Skin of body (tissue), 3 donors: ENCODE measurements at places on chromosomes 2 and 18. TPM values are rescaled to one million over a fixed set of nuclear protein-coding genes. Genes with fewer than 3 reads are reported as not detected.

The PAIP2B gene
- total RNA-seq: 14.3 TPM

- no peak for DNase-seq
These were observed 94.3 kb downstream of the DGKD start for GRCh38 chr2:233448575-233448974.

The ZNG1B gene
- total RNA-seq: 33.0 TPM

- no peak for DNase-seq
These were observed 37.5 kb upstream of the SCN9A start for GRCh38 chr2:166413255-166413654.

DNA sequence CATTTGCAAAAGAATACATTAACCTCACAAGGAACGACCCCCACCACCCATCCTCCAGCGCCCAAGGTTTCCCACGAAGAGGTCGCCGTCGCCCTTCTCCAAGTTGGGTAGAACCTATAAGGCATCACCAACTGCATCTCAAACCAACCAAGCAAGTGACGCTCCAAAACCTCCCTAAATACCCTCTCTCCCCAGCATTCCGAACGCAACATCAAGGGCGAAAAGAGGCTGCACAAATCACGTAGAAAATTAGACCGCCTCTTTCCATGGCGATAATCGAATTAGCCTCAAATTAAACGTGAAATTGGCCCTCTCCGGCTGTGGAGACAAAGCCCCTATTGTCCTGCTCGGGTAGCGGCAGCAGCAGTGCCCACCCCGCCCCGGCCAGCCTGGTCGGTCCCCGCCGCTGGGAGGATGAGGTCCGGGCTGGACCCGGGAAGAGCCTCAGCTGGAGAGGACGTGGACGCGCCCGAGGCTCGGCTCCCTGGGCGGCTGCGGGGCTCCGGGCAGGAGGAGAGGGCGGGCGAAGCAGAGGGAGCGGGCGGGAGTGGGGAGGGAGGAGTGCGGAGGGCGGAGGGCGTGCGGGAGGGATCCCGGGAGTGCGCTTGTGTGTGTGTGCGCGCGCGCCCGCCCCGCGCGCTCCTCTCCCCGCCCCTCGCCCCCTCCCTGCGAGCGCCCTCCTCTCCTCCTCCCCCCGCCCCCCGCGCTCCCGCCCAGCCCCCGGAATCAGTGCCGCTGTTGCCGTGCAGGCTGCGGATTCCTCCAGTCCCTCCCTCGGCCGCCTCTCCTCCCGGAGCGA lies at the start of gene SPTBN1:
TSS of gene SPTBN1 (plus strand) at position 765 of the 799 bp plus-strand sequence. CDS start 70,092 bp downstream, outside the sequence.
- DNase-seq: peak; percentile 91

DNA sequence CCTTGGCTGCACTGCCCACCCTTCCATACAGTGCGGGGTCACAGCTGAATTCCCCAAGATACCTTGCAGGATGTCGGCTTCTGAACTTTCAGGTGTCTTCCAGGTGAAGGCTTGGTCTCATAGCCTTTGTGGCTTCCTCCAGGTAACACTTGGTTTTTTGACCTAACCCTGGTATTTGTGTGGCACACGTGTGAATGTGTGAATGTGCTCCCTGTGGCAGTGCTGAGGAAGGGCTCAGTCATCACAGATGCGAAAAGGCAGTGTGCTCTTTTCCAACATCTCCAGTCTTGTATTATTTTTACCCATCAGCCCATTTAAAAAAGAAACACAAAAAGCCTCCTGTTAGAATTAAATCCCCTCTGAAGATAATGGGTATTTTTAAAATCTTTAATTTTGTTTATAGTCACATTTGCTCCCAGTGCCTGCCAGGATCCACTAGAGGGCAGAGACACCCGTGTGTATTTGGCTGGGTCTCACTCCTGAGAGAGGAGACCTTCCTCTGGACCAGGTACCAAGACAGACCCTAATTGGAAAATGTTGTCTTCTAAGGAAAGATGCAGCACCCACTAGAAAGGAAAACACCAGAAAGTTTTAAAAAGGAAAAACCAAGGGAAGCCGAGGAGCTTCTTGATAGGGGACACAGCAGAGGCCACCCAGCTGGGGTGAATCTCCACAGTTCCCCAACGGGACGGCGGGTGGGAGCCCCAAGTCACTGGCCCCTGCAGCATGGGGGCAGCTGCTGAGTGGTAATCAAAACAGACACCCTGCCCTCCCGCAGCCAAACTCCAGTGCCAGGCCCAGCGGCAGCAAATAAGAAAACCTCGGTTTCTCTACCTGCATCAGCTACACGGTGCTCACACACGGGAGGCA lies 27.7 kb downstream of the FAM110C start:
- DNase-seq: no peak

The ASPRV1 gene
- 39.5 TPM for total RNA-seq

The FER1L5 gene
- total RNA-seq: 0.10 TPM

The PDCD1 gene
- total RNA-seq: 0.10 TPM

- DNase-seq: no peak
These were observed 373.8 kb downstream of the EPHA4 start for GRCh38 chr2:221198309-221198708.

The NR4A2 gene
- total RNA-seq: 5.9 TPM

- no peak for DNase-seq
These were observed 67.9 kb upstream of the SLC25A52 start for GRCh38 chr18:31828613-31829012.

DNA sequence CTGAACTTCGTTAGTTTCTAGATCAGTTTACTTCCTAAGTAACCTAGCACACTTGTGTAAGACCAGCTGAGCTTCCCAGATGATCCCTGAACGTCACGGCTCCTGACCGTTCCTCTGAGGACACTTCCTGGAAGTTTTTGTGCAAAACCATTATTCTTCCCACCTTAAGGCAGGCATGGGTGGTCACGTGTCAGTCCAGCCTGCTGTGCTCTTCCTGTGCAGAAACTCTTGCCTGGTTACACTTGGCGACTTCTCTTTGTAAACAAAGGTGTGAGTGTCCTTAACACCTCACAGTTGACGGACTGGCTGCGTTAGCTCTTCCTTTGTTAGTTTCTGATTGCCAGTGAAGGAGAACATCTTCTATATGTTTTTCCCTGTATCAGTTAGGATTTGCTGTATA lies 118.3 kb downstream of the SH3RF3 start:
- no peak for DNase-seq

DNA sequence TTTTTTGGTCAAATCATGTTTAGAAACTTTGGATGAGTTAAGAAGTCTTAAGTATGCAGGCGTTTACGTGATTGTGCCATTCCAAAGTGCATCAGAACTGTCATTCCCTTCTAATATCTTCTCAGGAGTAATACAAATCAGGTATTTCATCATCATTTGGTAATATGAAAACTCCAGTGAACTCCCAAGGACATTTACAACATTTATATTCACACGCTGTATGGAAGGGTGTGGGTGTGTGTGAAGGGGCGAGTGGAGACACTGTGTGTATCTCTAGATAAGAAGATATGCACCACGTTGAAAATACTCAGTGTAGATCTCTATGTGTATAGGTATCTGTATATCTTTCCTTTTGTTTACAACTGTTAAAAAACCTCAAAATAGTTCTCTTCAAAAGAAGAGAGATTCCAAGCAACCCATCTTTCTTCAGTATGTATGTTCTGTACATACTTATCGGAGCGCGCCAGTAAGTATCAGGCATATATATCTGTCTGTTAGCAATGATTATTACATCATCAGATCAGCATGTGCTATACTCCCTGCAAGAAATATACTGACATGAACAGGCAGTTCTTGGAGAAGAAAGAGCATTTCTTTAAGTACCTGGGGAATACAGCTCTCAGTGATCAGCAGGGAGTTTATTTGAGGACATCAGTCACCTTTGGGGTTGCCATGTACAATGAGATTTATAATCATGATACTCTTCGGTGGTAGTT lies 29.3 kb downstream of the COX7A2L start:
- DNase-seq: no peak

The RNPEPL1 gene
- total RNA-seq: 12.0 TPM

The TCF23 gene
- total RNA-seq: 0.20 TPM

- DNase-seq: no peak
These were observed 24.2 kb downstream of the CTIF start for GRCh38 chr18:48563027-48563426.

- DNase-seq: no peak
These were observed 203.0 kb downstream of the PARD3B start for GRCh38 chr2:204748286-204748685.

DNA sequence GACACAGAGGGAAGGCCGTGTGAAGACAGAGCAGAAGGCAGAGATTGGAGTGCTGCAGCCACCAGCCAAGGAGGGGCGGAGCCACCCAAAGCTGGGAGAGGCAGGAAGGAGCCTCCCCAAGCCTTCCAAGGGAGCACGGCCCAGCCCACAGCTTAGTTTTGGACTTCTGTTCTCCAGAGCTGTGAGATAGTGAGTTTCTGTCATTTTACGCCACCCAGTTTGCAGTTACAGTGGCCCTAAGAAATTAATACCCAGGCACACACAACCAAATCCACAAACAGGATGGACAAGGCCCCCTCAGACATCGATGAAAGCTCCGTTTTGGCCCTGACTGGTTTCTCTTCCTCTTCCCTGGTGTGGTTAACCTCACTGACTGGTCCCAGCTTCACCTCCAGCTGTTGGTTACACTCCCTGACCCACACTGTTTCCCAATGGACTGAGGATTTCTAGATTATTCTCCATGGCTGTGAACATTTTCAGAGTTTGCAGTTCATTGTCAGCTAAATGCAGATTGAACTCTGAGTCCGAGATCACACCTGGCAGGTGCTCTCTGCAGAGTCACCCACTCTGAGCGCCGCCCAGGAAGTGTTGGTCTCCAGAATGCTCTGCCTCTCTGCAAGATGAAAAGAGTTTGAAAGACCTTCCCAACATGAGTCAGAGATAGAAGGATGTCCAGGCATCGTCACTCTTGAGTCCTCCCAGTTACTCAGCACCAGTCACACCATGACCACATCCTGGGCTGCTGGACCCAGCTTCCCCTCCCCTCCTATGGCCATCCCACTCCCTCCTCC lies 100.2 kb downstream of the TWIST2 start:
- DNase-seq: no peak

- DNase-seq: peak; percentile 61
These were observed 158.9 kb downstream of the PRPF40A start for GRCh38 chr2:152558158-152558984.

The CAPN14 gene
- 0.49 TPM for total RNA-seq

- no peak for DNase-seq
These were observed 354.3 kb upstream of the ID2 start for GRCh38 chr2:8327371-8328100.

GRCh38 chr18:25895518-25895917 lies 194.9 kb downstream of the SS18 start:
- no peak for DNase-seq

DNA sequence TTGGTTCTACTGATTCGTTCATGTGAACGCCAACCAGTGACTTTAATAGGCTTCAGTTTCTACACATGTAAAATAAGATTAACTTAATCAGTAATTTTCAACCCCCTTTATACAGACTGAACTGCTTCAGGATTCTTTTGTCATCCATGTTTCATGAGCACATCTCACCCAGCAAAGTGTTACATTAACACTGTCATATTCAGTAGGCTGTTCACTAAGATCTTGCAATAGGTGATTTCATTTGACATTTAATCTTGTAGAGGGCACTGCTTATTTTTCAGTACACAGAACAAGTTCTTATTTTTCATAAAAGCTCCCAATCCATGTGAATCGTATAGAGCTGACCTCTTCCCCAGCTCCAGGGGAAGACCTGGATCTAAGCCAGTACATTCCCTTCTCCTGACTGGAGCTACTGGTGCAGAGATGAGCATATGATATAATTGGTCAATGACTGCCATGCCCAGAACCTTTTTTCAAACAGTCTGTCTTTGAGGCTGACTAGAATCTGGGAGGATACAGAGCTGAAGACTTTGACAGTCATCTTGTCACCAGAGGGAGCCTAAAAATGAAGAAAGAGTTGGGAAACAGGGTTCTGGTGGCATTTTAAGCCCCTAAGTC lies 72.2 kb upstream of the CHRNA1 start:
- no peak for DNase-seq

DNA sequence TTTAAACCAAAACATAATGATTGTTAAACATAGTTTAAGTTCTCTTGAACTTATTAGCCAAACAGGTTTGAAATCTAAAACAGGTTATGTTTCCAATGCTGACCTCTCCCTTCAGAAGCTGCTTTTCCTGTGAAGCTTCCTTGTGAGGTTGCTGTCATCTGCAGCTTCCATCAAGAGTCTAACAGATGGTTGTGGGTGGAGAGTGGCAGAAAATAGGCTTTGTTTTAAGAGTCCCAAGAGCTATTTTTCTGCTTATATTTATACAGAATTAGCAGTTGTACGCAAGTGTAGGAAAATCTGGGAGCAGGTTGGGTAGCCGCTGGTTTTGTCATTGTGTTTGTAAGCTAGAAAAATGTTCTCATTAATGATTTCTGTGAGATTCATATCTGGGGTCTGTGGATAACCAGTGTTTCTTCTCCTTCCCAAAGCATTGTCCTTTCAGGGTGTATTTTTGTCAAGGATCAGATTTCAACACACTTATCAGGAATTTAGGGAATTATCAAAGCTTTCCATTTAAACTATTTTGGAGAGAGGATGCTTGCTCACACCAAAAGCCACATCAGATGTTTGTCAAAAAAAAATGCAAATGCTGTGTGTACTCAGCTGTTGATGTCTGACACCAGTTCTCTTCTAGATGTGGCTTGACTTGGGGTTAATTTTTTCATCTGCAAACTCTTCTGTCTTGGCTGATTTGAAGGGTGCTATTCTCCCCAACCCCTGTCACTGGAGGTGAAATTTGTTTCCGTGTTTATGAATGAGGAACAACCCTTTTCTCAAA lies 78.1 kb upstream of the KIF5C start:
- no peak for DNase-seq

- DNase-seq: no peak
These were observed 36.5 kb upstream of the SIX2 start for GRCh38 chr2:45045706-45046105.

GRCh38 chr2:202261531-202261930 lies 4.0 kb upstream of the NOP58 start:
- no peak for DNase-seq

DNA sequence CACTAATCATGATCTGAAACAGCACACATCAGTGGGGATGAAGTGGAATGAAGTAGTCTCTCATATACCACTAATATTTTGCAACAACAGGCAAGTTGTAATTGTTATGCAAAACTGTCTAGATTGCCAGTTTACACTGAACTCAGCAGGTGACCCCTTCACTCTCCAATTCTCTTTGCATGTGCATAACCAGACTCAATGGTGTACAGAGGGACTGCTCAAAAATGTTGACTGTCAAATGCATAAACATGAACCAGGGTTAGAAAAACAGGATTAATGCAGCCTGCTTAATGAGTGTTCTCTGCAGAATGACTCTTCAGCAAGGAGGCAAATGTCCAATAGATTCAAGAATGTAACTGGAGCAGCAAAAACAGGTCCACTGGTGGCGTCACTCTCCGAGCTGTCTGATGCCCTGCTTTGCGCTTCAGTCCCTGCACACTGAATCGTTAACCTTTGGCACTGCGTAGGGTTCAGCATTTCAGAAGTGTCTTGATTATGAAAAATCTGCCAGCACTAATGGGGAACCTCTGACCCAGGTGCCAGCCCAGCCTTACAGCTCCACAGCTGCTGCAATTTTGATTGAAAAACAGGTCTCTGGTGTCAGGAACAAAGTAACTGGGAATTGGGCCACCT lies 209.3 kb downstream of the TDRD15 start:
- no peak for DNase-seq

The OLA1 gene
- total RNA-seq: 76.2 TPM

- DNase-seq: no peak
These were observed 309.7 kb downstream of the GULP1 start for GRCh38 chr2:188601391-188601790.

The UGT1A7 gene
- total RNA-seq: 0.30 TPM
